HEK293T (cell line): ENCODE measurements at places on chromosomes 1 and 21.

GRCh38 chr21:42837421-42838211 lies 41.7 kb downstream of the WDR4 start:
- no peak for DNase-seq

- no peak for DNase-seq
Observed at GRCh38 chr1:184152974-184153373, 101.4 kb downstream of the TSEN15 start.

- DNase-seq, result no peak
Observed at GRCh38 chr1:158249646-158250045, 4.6 kb upstream of the CD1A start.

GRCh38 chr1:59556802-59557548 lies 257.8 kb upstream of the HOOK1 start:
- no peak for DNase-seq

- DNase-seq, result no peak
Observed at GRCh38 chr1:224805889-224806288, 123.6 kb upstream of the DNAH14 start.

DNA sequence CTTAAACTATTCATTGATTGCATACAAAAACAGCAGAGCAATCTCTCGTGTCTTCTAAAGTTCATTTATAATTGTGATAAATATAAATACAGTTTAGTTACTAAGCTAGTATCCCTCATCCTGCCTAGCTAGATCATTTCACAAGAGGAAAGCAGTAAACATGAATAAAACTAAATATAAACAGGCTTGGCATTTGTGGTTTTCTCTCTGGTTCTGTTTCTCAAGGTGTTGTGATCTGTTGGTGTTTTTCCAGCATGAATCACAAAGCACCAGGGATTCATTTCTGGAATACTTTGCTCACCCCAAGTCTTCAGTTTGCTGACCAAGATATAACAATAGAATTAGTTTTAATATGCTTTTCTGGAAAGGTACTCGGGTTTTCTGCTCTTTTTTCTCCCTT lies 32.7 kb upstream of the GLIS1 start:
- no peak for DNase-seq

- peak; percentile 96 for DNase-seq
Observed at GRCh38 chr1:31715087-31715872, 11.5 kb upstream of the COL16A1 start.

- DNase-seq, result no peak
Observed at GRCh38 chr1:96991261-96991660, 269.7 kb downstream of the PTBP2 start.

- DNase-seq, result no peak
Observed at GRCh38 chr1:86616871-86617270, 70.0 kb downstream of the CLCA4 start.

- no peak for DNase-seq
Observed at GRCh38 chr1:206445116-206445515, 25.2 kb upstream of the IKBKE start.

DNA sequence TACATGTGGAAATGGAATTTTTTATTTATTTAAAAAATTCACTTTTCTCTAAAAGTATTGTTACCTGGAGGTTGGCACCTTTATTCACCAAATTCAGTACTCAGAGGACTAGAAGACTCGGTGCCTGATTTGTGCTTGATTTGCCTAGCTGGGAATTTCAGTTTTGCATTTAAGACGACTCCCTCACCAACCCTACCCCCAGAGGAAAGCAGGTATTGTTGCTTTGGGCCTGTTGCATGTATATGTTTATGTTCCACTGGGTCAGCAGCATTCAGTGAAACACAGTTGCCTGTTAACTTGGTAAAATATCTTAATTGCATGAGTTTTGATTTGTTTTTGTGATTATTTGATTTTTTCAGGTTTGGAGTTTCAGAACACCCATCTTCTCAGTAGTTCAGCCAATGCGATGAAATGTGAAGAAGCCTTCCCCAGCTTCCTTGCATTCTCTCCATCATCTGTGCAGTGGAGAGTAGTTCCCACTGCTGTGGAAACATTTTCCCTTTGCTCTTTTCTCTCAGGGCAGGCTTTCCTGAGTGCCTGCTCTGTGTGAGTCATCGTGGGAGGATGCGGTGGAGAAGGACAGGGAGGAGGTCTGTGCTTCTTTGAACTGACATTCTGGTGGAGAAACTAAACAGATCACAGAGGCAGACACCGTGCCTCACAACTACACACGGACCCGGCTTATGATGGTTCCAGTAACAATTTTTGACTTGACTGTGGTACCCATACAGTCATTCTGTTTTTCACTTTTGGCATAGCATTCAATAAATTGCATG lies 6.4 kb downstream of the ADARB1 start:
- no peak for DNase-seq

- no peak for DNase-seq
Observed at GRCh38 chr1:48084826-48085225, 87.6 kb upstream of the TRABD2B start.

DNA sequence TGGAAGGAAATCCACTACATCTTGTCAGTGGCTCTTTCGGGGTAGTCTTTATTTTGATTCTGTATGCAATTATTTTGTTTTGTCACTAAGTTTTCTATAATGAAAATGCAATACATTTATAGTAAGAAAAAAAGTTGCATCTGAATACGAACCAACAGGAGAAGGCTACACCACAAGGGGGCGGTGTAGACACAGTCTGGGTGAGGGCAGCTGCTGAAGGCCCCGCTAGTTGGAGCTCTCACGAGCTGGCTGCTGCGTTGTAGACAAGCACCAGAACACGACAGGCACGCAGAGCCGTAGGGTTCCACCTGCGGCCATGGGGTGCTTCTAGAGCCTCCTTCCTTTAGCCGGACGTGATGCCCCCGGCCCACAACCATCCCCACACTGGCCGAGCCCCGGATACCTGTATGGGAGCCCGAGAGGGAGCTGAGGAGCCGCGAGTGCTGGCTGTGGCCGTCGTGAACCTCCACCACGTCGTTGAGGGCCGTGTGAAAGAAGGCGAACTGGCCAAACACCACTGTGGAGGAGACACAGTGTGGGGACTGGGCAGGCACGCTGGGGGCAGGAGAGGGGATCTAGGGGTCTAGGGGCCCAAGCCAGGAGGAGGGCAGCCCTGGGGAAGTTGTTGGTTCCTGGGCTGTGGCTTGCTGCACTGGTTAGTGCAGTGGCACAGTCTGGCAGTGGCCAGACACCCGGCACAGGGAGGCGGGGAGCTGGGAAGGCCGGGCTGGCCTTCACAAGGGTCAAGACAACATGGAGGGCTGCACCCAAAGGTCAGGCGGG lies 160.8 kb downstream of the ZSCAN20 start:
- DNase-seq, result peak; percentile 97

DNA sequence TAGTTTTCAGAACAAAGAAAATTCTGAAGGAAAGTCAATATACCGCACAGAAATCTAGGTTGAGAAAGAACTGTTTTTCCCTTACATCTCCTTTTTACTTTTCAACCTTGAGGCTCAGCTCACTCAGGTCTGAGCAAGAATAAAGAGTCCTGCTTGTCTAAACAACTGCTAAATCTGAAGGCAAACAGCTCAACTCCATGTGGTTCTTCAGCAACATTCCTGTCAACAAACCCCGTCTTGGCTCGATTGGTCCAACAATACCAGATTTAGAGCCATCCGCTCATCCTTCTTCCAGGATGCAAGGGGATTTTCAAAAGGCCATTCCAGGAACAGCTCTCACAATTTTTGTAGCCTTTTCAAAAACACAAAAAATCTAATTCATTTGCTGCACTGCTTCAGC lies 119.8 kb downstream of the HLCS start:
- DNase-seq, result no peak

DNA sequence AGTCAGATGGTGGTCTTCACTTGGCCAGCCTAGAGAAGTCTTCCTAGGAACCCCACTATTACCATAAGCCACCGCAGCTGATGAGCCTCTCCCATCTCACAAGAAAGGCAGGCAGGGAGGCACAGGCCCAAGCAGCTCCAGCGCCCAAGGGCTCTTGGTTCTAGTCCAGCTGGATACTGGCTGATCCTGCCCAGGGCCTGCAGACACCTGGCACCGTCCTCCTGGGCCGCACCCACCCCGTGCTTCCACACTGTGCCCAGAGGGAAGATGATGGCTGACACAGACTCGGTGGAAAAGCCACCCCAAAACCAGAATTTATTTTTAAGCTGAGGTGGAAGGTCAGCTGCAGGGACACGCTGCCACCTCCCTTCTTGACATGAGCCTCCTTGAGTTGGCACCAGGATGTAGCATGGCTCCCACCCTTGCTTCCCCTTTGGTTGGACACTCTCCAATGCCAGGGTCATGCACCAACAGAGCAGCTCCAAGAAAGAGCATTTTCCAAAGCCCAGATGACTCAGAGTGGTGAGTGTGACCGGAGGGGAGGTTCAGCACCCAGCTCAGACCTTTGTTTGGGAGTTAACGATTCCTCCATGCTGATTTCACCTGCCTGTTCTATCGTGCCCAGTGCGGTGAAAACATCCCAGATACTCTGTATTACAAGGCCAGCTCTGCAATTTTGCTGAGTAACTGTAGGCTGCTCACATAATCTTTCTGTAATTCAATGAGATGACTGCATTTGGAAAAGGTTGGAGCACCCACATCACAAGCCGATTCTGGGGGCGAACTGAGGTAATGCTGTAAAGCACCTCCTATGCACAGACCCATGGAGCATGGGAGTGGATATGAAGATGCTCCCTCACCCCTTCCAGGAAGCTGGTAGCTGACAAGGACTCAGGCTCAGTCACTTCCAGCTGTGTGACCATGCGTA lies 63.1 kb upstream of the SLC2A1 start:
- no peak for DNase-seq

GRCh38 chr21:29513535-29513934 lies 214.8 kb downstream of the BACH1 start:
- no peak for DNase-seq

DNA sequence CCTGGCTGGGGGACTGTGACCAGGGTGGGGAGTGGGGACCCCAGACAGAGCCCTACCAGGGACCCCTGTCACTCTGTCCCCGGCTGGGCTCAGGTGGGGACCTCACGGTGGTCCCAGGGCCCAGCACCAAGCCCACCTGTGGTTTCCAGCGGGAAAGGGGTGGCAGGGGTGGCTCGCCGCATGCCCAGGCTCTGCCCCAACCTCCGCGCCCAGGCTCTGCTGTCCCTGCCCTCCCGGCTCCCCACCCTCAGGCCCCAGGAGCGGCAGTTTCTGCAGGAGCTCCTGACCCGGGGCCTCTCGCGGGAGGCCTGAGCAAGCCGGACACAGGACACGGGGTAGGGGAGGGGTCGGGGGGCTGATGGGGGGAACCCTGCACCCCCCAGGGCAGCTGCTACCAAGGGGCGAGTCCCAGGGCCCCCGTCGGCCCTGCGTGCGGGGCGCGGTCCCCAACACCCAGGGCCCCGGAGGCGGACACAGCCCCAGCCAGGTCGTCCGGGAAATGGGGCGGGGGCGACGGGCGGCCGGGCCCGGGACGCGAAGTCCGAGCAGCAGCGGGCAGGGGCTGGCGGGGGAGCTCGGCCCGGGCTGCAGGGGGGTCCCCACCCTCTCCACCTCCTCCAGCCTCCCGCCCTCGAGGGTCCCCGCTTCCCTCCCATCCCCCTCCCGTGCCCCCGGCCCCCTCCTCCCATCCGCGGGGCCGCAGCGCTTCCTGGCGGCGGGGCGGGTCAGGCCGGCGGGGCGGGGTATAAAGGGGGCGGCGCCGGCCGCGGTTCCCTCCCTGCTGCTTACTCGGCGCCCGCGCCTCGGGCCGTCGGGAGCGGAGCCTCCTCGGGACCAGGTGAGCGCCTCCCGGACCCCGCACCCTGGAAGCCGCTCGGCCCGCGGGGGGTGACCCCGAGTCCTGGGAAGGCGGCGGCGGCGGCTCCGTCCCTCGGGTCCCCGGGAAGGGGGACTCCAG lies at the start of gene COL6A2:
COL6A2 (plus strand) TSS at position 777 of the 958 bp plus-strand sequence.
- peak; percentile 92 for DNase-seq

GRCh38 chr1:160570840-160571239 lies 8.5 kb downstream of the CD84 start:
- no peak for DNase-seq

- no peak for DNase-seq
Observed at GRCh38 chr1:206048582-206048981, 4.4 kb upstream of the RHEX start.

DNA sequence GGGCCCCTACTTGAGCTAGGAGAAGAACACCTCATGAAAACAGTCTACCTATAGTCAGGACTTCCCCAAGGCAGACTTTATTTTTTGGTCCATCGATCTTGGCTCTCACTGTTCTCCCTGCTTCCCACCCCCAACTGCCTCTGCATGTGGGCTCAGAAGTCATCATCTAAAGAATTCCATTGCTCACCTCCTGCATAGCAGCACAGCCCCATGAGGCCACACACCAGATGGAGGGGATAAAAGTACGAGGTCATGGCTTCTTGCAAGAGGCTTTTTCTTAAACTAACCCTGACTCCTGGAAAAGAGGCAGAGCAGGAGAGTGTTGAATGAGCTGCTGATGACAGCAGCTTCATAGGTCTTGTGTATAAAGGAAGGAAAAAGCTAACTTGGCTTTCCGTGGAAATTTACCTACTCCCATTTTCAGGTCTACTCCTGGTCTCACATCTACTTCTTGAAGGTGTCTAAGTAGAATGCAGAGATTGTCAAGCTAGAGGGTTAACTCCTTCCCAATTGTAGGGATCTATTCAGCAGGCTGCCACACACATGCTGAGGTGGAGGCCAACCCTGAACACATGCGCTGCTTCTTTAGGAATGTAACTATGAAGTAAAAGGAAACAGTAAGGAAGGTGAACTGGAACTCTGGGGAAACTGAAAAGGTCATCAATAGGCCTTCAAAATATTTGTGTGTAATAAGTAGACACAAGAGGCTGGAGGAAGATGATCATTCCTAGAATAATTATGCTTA lies 18.7 kb downstream of the WNT2B start:
- no peak for DNase-seq

DNA sequence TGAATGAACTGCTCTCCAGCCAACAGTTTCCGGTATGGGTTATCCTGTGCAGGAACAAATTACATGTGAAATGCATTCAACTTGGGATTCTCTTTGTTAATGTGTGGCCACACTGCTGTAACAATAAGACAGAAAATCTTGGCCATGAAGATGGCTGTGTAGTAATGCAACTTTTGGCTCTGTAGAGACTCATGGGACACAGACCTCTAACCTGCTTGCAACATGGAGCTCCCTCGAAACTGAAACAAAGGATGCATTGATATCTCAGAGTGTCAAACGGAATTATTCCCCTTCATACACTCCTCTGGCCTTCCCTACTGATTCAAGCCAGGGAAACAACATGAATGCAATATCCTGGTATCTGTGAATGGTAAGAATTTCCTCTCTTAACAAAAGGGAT lies 559.3 kb upstream of the ZRANB2 start:
- DNase-seq, result no peak

GRCh38 chr1:198829944-198830343 lies 191.1 kb downstream of the PTPRC start:
- no peak for DNase-seq

GRCh38 chr1:55444667-55445066 lies 229.5 kb upstream of the USP24 start:
- no peak for DNase-seq

- DNase-seq, result no peak
Observed at GRCh38 chr1:223338811-223339746, 24.9 kb downstream of the SUSD4 start.

GRCh38 chr1:199221371-199222150 lies 582.7 kb downstream of the PTPRC start:
- DNase-seq, result no peak

GRCh38 chr1:151050051-151050688 lies 2.6 kb downstream of the C1orf56 start:
- DNase-seq, result no peak

- DNase-seq, result no peak
Observed at GRCh38 chr1:87993051-87993450, 664.4 kb downstream of the LMO4 start.

GRCh38 chr1:5369223-5369622 lies 623.0 kb downstream of the NPHP4 start:
- no peak for DNase-seq
